ENCODE measurements at places on chromosomes 4 and X.

- no peak for DNase-seq
Observed at GRCh38 chr4:15586066-15586465, 69.1 kb downstream of the FBXL5 start.

DNA sequence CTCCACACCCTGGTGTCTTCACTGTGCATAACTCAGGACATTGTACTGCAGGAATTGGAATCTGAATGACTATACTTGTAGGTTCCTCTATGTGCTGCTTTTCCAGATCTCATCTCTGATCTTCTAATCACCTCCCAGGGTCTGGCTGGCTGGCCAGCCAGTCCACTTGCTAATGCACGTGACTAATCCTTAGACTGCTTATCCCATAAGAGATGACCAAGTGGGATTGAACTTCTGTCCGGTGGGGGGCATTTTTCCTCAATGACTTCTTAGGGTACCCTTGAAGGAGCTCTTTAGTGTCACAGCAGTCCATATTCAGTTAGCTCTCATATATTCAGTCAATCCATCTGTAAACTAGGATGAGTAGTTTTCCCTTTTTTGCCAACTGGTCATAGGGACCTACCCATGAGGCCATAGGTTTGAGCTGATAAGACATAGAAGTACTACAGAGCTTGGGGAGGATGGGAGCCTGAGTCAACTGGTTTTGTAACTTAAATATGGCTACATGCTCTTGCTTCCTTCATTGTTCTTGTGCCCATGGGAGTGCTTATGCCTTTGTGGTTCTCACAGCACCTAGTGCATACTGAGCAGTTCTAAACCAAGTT lies 71.9 kb upstream of the WDR1 start:
- no peak for DNase-seq

DNA sequence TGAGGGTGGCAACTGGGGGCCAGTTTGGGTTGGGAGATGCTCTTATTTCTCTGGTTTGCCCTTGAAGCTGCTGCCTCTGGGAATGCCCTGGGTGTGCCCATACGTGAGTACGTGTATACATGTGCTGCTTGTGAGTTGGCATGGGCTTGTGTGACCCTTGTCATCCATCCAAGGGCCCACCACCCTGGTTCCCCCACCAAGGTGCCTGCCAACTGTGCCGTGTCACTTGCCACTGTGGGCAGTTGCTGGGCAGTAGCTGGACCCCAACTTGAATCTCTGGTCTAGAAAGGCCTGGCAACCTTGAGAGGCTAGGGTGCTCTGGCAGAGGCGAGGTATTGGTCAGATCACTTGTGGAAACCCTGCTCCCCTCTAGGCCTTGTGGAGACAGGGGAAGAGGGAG lies 2.4 kb upstream of the HMGB3 start:
- no peak for DNase-seq

- no peak for DNase-seq
Observed at GRCh38 chrX:39752815-39753214, 344.9 kb downstream of the BCOR start.

- DNase-seq = no peak
Observed at GRCh38 chrX:68490644-68491043, 8.2 kb upstream of the YIPF6 start.

- no peak for DNase-seq
Observed at GRCh38 chr4:173362666-173363065, 8.1 kb upstream of the SAP30 start.

All from activated naive CD4-positive, alpha-beta T cell treated with anti-CD3 and anti-CD28 coated beads, Interleukin-2, amount 50 U/mL, for 72 hours (primary cell).